HT1080 (cell line): ENCODE measurements at places on chromosomes 13 and 19.

GRCh38 chr19:1313695-1314613 is 28.3 kb downstream of the EFNA2 start:
- no peak for DNase-seq

GRCh38 chr19:51786646-51787494 is 8.1 kb upstream of the FPR3 start:
- no peak for DNase-seq

- no peak for DNase-seq
Observed at GRCh38 chr19:33747273-33747672, 49.4 kb upstream of the KCTD15 start.

GRCh38 chr13:113724780-113725315 is 34.2 kb upstream of the TMEM255B start:
- peak; percentile 30 for DNase-seq

DNA sequence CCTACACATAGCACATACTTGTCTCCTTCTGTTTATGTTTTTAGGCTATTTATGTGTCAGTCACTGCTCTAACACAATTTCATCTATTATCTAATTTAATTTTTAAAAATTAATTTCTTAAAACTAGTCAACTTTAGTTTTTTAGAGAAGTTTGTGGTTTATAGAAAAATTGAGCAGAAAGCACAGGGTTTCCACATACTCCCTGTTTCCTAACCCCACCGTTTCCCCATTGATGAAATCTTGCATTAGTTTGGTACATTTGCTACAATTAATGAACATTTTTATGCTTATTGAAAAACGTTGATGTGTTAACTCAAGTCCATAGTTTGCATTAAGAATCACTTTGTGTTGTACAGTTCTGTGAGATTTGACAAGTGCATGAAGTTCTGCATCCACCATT is 53.5 kb downstream of the TNFSF13B start:
- DNase-seq = no peak

DNA sequence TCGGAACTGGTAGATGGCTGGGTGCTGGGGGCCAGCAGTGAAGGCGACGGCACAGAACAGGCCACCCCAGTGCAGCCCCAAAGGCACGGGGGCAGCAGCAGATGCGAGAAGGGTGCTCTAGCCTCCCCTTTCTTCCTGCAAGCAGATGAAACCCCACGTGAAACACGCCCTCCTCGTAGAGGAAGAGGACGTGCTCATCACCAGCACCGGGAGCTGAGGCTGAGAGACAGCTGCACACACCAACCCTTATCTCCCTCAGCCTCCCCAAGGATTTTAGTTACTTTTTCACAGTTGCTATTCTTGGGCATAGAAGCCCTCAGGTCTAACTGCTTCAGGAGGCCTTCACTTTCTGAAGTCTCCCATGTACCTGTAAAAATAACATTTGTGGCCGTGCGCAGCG is 11.9 kb downstream of the ZNF787 start:
- no peak for DNase-seq

GRCh38 chr13:37510441-37510840 is 88.1 kb downstream of the POSTN start:
- DNase-seq = no peak

DNA sequence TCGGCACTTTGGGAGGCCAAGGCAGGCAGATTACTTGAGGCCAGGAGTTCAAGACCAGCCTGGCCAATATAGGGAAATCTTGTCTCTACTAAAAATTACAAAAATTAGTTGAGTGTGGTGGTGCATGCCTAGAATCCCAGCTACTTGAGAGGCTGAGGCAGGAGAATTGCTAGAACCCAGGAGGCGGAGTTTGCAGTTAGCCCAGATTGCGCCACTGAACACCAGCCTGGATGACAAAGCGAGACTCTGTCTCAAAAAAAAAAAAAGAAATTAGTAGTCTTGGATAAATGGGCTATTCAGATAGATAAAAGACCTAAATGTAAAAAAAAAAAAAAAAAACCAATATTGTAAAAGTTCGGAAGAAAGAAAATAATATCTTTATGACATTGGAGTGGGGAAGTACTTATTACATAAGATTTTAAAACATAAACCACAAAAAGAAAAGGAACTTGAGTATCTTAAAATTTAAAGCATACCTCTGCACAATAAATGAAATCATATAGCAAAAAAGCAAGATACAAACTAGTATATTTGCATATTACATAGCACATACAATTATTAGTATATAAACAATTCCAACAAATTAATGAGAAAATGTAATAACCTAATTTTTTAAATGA is 26.7 kb upstream of the RNASEH2B start:
- no peak for DNase-seq

DNA sequence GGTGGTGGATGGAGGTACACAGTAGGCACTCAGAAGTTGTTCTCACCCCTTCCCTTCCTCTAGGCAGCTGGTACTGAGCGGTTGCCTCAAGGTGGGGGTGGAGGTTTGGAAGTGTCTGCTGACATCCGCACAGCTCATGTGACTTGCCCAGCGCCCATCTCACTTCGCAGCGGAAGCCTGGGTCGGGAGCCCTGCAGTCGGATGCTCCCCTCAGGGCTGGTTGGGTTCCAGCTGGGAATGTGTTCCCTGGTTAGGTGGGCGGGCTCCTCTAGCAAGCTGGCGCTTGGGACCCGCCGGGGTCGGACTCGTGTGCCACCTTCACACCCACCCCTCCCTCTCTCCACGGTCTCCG is 10.2 kb downstream of the PPP1R37 start:
- DNase-seq = no peak

DNA sequence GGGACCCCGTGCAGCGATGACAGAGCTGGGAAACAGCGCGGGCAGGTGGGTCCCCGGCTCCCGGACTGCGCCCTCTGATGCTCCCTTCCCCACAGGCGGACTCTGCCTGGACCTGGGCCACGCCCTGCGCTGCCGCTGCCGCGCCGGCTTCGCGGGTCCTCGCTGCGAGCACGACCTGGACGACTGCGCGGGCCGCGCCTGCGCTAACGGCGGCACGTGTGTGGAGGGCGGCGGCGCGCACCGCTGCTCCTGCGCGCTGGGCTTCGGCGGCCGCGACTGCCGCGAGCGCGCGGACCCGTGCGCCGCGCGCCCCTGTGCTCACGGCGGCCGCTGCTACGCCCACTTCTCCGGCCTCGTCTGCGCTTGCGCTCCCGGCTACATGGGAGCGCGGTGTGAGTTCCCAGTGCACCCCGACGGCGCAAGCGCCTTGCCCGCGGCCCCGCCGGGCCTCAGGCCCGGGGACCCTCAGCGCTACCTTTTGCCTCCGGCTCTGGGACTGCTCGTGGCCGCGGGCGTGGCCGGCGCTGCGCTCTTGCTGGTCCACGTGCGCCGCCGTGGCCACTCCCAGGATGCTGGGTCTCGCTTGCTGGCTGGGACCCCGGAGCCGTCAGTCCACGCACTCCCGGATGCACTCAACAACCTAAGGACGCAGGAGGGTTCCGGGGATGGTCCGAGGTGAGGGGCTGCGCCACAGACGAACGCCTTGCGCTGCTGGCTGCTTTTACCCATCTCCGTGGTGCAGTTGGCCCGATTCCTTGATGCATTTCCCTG is 7.8 kb upstream of the SELENOV start:
- peak; percentile 51 for DNase-seq

- no peak for DNase-seq
Observed at GRCh38 chr19:8391198-8392016, 1.2 kb downstream of the RAB11B start.
